Activated naive CD4-positive, alpha-beta T cell treated with anti-CD3 and anti-CD28 coated beads, Interleukin-2, amount 50 U/mL, for 72 hours (primary cell): ENCODE measurements at places on chromosomes 7 and 10.

DNA sequence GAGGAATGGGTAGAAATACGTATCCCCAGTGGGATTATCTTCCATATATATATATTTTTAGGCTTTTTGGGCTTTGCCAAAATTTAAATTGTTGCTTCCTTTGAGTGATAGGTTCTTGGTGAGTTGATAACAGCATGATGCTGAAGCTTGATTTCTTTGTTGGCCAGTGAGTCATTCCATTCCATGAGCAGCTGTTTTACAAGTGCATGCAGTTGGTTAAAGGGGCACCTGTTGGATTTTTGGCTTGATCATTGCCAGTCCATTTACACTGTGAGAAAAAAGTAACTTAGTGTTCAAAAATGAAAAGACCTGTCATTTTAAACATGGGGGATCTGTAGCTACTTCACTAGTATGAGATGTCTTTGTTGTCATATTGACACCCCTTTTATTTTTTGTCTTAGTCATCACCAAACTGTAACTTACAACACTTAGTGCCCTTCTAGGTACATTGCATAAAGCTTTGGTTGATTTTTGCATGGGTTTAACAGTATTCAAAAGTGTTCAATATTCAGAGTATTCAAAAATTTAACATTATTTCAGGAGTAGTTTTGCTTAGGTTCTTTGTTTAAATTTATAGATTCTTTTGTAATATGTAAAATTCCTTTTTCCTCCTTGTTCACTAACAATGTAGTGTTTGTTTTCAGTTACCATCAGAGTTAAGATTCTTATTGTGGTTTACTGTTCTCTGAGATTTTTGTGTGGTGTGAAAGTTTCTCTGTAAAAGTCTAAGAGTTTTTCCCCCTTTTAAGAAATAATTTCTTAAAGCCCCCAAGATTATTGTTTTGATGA lies 8.8 kb downstream of the AKAP9 start:
- DNase-seq = no peak

- no peak for DNase-seq
Observed at GRCh38 chr10:78166261-78166660, 132.6 kb downstream of the RPS24 start.

GRCh38 chr10:100806356-100806645 lies 60.9 kb downstream of the PAX2 start:
- no peak for DNase-seq

DNA sequence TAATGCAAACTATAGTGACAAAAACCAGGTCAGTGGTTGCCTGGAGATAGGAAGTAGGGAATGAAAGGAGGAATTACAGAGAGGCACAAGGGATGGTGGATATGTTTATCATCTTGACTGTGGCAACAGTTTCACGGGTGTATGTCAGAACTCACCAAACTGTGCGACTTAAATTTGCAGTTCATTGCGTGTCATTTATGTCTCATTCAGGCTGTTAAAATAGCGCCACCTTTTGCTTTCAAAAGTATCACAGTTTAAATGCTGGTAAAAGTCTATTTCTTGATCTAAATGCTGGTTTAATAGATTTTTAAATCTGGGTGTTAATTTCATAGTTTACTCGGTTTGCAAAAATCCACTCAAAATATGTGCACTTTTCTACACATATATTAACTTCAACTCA lies 51.0 kb downstream of the PTTG1IP2 start:
- DNase-seq = no peak

- DNase-seq = no peak
Observed at GRCh38 chr10:112721080-112721698, 228.9 kb upstream of the TCF7L2 start.

DNA sequence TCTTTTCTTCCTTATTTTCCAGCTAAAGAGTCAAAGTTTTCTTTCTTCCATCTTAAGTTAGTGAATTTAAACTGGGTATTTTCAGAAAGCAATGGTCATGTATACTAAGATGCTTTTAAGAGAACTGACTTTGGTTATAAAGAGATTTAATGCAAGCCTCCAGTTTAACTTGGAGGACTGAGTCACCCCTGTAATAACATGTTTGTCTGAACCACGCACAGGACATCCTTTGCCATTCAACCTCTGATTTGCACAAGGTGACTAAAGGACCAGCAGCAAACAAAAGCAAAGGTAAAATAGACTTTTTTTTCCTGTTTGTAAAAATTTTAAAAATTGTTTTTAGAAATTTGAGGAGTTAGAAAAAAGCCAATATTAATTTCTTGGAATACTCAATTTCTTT lies 2.9 kb downstream of the HYAL4 start:
- DNase-seq = no peak

DNA sequence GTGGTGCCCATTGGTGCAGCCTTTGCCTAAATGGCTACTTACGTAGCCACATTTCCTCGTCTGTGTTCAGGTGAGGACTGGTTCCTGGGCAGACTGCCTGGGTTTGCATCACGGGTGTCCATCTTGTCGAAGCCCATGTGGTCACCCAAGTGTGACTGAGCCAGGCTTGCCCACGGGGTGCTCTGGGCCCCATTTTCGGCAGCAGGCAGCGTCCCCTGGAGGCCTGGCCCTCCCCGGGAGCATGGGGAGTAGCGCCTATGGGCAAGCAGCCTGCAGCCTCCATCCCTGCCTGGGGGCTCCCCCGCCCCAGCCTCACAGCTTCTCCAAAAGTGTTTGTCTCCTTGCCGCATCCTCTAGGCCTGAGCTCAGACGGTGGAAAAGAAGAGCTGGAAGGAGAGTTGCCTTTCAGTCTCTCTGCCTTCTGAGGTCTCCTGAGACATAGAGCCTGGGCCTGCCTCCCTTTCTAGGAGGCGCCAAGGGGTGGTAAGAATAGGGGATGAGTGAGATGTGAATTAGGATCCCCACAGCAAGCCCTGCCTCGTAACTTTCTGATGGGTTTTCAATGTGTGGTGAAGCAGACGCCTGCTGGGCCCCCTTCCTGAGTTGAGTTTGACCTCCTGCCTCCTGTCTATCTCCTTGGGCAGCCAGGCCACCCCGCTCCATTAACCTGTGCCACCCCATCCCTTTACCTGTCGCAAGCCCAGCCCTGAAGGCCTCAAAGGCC lies 42.7 kb downstream of the HTRA1 start:
- DNase-seq = no peak

DNA sequence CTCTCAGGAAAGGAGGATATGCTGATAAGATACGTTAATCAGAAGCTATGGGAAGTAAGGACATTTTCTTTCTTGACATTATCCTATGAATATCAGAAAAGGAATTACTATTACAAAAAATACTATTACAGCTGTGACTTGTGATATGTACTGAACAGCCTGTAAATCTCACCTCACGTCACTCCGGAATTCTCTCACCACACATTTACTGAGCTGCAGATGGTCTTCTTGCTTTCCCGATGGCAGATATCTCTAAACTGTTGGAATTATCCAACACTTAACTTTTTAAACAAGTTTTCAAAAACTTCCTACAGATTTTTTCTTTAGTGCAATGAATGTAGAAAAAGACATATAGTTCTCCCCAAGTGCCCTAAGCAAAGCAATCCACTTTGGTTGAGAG lies 313.4 kb downstream of the GPR37 start:
- no peak for DNase-seq

- no peak for DNase-seq
Observed at GRCh38 chr10:95516774-95517373, 44.3 kb downstream of the SORBS1 start.

GRCh38 chr7:81430150-81430549 lies 339.7 kb downstream of the HGF start:
- no peak for DNase-seq

GRCh38 chr10:124685261-124685660 lies 58.9 kb downstream of the FAM53B start:
- no peak for DNase-seq

- DNase-seq = peak; percentile 21
Observed at GRCh38 chr7:2722591-2722990, 34.6 kb downstream of the AMZ1 start.

DNA sequence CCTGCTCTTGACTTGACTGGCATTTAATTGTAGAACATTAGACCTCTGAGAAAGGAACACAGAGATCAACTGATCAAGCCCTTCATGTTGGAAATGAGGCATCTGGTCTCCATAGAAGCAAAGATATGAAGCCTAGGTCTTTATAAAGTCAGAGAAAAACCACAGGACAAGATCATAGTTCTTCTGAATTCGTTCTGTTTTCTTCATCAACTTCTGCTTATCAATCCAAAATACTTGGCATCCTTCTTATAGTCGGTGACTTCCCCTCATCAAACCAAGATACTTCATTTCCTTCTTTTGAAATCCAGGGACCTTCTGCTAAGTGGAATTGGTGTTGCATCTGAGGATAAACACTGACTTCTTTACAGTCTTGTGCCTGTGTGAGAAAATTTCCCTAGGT lies 77.1 kb upstream of the PRKCQ start:
- no peak for DNase-seq

- no peak for DNase-seq
Observed at GRCh38 chr10:116403740-116404250, 23.9 kb upstream of the PNLIPRP3 start.

DNA sequence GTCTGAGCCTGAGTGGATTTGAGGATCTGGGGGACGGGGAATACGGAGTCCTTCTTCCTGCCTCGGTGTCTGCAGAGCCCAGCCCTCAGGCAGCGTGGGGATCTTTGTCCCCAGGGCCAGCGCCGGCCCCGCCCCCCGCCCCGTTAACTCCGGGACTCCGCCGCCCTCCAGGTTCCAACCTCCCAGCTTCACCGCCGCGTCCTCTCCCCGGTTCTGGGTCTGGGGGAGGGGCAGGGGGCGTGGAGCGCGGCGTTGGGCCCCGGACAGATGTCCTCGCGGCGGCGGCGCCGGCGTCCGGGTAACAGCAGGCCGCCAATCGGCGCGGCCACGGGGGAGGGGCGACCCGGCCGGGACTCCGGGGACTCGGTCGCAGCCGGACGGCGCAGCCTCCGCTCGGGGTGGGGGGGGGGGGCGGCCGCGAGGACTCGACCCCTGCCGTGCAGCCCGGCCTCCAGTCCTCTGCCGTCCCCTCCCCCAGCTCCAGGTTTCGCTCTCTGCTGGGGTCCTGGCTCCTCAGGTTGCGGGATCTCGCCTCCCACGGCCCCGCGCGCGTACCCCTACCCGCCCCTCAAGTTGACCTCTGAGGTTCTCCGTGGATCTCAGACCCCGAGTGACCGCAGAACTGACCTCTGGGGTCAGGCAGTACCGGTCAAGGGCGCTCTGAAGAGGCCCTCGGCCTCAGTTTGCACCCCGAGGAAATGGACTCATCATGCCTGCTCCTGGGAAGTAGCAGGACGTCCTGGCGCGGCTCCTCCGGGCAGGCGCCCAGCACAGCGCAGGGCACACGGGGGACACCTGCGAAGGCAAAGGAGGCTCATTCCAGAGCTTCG lies 2.3 kb upstream of the ELFN1 start:
- no peak for DNase-seq

- DNase-seq = no peak
Observed at GRCh38 chr10:61814160-61814559, 87.3 kb upstream of the ARID5B start.

GRCh38 chr10:126115886-126116285 lies 219.5 kb downstream of the FANK1 start:
- no peak for DNase-seq

DNA sequence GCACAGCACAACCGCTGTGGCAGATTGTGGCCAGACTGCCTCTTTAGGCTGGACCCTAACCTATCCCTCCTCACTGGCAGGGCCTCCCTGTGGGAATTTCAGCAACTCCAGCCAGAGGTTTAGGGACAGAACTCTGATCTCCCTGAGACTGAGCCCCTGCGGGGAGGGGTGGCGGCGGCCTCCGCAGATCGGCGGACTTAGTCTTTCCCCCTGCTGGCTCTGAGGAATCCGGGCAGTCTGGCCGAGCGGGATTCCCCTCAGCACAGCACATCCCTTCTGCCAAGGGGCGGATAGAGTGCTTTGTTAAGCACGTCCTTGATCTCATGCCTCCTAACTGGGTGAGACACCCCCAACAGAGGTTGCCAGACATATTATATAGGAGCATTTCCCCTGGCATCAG lies 224.2 kb upstream of the NPY start:
- no peak for DNase-seq

- DNase-seq = no peak
Observed at GRCh38 chr10:1550616-1551015, 186.7 kb downstream of the ADARB2 start.

DNA sequence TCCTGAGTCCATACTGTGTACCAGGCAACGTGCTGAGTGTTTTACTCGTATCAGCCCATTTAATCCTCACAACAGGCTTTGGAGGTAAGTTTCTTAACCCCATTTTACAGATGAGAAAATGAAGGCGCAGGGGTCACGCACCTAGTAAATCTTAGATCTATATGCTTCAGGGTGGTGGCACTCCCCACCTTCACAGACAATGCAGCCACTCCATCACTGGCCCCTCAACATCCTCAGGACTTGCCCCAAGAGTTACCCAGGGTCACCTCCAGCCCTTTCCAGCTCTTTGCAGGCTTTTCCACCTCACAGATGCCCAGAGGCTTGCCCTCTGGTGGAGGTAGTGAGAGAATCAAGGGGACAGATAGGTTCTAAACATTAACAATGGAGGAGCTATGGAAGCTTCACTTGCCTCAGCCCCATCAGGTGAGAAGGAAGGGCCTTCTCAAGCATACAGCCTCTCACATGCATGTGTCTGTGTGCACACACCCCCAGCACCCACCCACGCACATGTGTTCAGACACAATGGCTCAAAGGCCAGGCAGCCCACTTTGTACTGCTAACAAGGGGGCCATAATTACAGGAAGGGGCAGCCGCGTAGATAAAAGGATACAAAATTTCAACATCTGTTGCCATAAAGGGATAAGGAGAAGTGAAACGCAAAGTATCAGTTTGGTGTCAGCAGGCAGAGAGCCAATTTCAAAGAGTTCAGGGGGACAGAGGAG lies 29.1 kb downstream of the DPCD start:
- DNase-seq = no peak

GRCh38 chr7:23377134-23377533 lies 78.0 kb downstream of the MALSU1 start:
- no peak for DNase-seq

- no peak for DNase-seq
Observed at GRCh38 chr7:141686670-141687069, 15.3 kb downstream of the DENND11 start.

DNA sequence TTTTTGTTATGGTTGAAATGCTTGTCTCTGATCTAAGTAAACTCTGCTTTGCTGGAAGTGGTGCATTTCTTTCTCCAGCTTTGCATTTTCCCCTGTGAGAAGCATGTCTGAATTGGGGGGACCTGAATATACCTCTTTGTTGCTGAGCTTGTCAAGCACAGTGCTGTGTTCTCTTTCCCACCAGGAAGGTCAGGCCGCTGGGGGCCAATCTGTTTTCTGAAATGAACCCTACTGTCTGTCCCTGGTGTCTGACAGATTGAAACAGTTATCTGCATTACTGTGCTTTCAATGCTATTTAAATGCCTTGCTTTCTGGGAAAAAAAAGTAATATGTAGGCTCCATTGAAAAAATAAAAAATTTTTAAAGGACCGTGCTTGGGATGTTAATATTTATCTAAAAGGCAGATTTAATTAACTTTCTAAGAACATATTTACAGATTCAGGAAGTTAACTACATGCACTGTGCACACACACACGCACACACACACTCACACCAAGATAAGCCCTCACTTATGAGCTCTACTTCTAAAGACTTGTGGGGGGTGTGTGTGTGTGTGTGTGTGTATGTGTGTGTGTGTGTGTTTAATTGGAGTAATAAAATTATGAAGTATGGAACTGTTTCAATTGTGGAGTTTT lies 127.0 kb upstream of the FZD1 start:
- no peak for DNase-seq
